ENCODE measurements at places on chromosomes 12 and 14.

- DNase-seq: peak; percentile 86
Observed at GRCh38 chr12:20426191-20426590, 57.9 kb downstream of the PDE3A start.

DNA sequence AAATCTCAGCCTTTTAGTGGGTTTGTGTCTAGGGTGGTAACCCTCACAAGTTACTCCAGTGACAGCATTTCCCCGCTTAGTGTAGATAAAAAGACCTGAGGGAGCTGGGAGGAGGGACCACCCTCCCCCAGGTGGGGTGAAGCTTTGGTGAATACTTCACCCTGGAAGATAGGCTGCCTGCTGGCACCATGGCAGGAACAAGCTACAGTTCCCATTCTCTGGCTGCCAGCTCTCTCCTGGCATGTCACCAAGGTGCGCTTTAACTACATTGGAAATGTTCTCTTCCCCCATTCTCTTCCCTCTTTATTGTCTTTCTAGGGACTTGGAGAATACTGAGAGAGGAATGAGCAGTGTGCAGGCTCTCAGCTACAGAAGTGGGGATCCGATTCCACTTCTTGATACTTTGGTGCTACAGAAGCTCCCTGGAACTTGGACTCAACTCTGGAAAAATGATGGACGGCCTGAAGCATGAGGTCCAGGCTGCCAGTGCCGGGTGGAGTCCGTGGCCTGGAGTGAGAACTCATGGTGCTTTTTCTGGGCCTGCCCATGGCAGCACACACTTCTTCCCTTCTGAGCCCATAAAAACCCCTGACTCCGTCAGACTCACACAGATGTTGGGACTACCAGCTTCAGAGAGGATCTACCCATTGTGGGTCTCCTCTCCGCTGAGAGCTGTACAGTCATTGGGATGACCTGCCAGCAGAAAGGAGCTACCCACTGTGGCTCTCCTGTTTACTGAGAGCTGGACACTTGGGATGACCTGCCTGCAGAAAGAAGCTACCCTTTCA, 198.0 kb downstream of the ADGRD1 start:
- no peak for DNase-seq

DNA sequence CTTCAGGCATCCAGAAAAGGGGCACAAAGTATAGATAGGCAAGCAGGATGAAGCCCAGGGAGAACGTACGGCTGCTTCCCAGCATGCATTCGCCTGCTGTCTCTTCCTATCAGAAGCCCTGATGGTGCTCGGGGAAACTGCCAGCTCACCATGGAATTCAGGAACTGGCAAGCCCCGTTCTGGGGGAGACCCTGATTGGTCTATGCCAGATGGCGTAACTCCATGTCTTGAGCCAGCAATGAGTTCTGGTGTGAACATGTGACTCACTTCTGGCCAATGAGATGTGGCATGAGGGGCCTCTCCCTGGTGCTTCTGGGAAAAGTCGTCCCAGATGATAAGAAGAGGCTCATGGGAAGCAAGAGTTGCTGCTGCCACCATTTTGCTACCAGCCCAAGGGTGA, 270.8 kb downstream of the BCL11B start:
- DNase-seq: no peak

DNA sequence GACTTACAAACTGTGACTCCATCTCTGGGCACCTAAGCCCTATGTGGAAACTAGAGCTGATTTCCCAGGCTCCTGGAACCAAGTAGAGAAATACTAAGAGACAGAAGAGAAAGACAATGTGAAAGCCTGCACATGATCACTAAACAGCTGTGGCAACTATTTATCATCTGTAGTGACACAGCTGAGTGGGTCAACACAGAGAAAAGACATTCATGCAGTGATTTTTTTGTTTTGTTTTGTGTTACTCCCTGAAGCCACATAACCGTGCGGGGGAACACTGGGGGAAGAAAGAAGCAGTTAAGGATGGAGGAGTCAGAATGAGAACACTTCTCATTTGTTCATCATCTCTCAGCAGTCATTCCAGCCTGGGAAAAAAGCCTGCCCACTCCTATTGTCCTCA, 1.5 kb downstream of the PRR4 start:
- DNase-seq: no peak

DNA sequence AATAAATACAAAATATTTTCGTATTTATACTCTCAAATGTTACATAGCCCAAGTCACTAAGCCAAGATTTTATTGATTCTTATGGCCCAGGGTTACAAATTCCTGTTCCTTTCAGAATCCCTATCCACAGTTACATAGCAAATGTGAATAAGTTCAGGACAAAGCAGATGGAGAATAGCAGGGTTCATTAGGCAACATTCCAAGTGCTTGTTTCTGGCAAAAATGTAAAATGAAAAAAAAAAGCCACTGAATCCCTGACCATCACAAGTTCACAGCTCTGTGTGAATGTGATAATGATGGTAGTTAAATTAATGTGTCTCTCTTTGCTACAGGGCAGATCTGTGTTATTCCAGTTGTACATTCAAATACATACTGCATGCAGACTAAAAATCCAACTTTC, 74.6 kb downstream of the KCNC2 start:
- no peak for DNase-seq

DNA sequence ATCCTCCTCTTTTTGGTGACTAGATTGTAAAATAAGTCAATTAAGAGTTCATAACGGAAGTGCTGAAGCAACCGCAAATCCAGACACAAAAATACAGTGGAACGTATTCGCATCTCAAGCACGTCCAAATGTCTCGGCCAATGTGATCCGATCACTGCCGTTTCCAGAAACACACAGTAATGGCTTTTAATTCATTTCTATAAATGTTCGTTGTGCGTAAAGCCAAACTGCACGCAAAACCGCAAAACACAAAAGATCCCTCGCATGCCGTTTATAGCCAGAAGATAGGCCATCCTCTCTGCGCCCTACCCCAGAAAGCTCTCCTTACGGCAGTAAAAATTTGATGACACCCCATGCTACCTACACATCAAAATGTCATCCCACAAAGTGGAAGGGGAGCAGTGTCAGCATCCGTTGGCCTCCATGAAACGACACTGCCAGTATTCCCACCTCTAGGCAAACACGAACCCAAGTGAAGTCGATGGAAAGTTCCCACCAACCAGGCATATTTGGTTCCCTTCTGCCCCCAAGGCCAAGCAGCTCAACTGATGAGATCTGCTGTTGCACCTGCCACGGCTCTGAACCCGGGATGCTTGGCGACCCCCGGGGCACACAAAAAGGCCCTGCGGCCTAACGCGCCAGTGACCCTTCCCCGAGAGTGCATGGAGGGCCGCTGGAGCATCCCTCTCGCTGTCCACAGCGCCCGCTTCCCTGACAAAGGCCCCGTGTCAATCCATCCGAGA, 1.4 kb downstream of the HECTD4 start:
- no peak for DNase-seq

- no peak for DNase-seq
Observed at GRCh38 chr14:89959853-89960445, 4.2 kb downstream of the TDP1 start.

GRCh38 chr12:120830966-120831365, 73.2 kb downstream of the SPPL3 start:
- DNase-seq: no peak

- no peak for DNase-seq
Observed at GRCh38 chr12:20039562-20039961, 328.8 kb upstream of the PDE3A start.

- DNase-seq: no peak
Observed at GRCh38 chr14:97640031-97640430, 842.8 kb downstream of the VRK1 start.

DNA sequence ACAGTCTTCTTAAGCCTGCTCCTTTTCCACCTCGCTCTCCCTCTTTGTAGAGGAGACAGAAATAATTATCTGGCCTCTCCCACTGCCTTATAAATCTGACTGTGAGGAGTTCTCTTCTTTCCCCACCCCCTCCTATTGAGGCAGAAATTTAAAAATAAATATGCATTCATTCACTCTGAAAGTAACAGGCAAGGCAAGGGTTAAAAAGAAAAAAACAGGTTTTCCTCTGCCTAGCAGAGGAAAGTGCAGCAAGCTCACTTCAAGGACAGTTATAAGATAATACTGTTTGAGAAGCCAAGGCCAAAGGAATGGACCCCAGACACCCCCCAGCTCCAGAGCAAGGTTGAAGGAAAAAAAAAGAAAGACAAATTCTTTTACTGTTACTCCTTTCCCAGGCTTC, 56.3 kb downstream of the DHRS2 start:
- DNase-seq: no peak

DNA sequence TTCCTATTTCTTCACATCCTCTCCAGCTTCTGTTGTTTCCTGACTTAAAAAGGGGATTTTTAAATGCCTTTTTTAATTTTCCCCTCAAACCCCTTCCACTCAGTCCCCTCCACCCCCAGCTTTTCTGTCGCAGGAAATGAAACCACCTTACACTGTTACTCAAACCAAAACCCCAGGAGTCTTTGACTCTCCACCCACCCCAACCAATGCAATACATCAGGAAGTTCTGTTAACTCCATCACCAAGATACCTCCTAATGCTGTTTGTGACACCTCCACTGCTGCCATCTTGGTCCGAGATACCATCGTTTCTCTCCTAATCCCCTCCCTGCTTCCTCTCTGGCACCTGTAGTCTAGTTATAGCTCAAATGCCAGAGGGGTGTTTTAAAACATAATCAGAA, 25.4 kb upstream of the CPM start:
- no peak for DNase-seq

- no peak for DNase-seq
Observed at GRCh38 chr12:95185854-95186253, 31.4 kb downstream of the FGD6 start.

DNA sequence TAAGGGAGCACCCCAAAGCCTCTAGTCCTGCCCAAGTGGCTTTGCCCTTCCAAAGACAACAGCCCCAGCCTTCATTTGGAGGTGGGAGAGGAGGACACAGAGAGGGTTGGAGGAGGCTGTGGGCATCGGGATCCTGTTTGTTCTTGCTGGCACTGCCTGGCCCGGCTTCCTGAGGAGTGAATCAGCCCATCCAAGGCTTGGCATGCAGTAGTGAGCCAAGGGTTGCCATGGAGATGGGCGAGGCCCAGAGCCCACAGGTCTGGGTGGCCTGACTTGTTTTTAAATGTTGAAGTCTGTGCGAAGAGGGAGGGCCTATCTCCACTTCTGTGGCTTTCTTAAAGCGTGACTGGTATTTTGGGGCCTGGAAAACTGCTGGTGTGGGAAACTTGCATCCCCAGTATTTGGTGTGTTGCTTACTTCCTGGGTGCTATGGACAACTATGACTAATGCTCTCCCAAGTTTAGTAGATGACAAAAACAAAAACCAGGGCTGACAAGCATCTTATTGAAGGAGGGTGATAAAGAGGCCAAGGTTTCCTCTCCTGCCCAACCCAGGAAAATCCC, 15.8 kb downstream of the CD9 start:
- DNase-seq: peak; percentile 99

- DNase-seq: no peak
Observed at GRCh38 chr12:46650688-46651087, 175.1 kb downstream of the SLC38A4 start.

- DNase-seq: no peak
Observed at GRCh38 chr14:102930753-102931579, 8.5 kb downstream of the AMN start.

DNA sequence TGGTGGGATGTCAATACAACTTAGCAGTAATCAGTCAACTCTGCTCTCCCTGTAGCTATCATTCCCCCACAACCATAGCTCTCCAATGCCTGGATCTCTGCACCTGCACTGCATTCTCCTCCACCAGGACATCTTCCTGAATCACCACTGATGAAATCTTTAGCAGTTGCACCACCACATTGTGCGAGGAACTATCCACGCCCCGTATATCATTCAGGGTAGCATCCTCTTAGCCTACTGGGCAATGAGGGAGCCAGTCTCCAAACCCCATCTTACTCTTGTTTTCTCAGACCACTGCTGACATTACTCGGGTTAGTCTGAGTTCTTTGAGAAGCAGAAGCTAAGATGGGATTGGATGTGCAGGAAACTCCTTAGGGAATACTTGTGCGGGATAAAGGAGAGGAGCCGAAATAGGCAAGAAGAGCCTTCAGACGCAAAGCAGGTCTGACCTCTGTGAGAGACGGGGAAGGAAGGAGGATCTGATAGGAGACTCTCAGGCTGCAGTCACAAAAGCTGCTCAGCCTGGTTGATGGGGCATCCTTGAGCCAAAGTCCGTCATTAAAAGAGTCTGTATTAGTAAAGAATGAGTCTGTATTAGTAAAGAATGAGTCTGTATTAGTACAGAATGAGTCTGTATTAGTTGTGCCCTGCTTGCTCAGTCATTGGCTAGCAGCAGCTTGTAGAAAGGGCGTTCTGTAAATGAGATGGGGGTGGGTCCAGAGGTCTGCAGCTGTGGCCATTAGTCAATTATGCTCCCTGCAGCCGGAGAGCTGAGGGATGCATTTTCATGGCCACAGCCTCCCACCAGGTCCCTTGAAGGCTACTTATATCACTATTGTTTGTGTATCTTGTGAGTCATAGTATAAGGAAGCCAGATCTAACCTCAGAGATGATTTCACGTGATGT, 49.6 kb upstream of the RASSF3 start:
- peak; percentile 95 for DNase-seq

DNA sequence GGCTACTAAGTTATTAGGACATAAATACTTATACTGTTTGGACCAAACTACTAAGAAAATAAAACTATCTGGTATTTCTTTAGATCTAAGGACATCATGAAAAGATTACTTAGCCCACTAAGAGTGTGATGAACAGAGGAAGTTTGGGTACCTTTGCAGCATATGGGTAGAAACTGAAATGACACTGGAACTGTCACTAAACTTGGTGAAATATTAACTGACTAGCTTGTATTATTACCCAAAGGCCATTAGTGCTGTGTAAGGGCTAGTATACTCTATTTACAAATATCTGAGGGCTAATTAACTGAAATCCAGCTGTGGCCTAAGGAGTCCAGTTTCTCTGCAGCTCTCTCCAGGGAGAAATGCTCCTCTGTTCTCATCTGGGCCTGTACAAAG, 45.5 kb downstream of the PAWR start:
- DNase-seq: no peak

GRCh38 chr12:93336291-93336741, 41.4 kb upstream of the NUDT4 start:
- DNase-seq: peak; percentile 9

DNA sequence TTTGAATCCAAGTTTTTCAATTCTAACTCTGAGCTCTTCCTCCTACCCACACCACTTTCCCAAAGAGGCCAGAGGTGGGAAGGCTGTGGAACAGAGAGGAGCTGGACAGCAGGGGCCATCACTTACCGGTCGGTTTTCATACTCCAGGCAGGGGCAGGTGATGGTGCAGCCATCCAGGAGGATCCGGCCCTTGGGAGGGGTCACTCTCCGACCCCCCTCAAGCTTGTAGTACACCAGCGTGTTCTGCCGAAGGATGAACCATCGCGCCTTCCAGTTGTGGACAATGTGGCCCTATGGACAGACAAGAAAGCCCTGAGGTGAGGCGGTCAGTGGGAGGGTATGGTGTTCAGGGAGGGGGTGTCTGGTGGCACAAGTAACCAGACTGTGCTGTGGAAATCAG, 14.4 kb downstream of the PLEK2 start:
- DNase-seq: no peak

GRCh38 chr14:92768795-92769194, 20.4 kb upstream of the LGMN start:
- no peak for DNase-seq

- DNase-seq: no peak
Observed at GRCh38 chr14:23725528-23725927, 89.4 kb downstream of the DHRS2 start.
